ENCODE measurements at places on chromosomes 11 and 22. TPM values are rescaled to one million over a fixed set of nuclear protein-coding genes. Genes with fewer than 3 reads are reported as not detected.

PDE3B gene
- 17.3 TPM for total RNA-seq

PRR33 gene
- not detected for total RNA-seq

SYT13 gene
- total RNA-seq, result 0.29 TPM

TFIP11 gene
- total RNA-seq, result 27.5 TPM

VWCE gene
- total RNA-seq, result 3.2 TPM

ASCL3 gene
- not detected for total RNA-seq

HORMAD2 gene
- not detected for total RNA-seq

SLCO2B1 gene
- total RNA-seq, result 86.9 TPM

GLB1L3 gene
- total RNA-seq, result not detected

OR52I1 gene
- total RNA-seq, result not detected

MFRP gene
- total RNA-seq, result not detected

LMNTD2 gene
- total RNA-seq, result 2.6 TPM

CRACR2B gene
- 152 TPM for total RNA-seq

SUSD2 gene
- 7.9 TPM for total RNA-seq

KIF18A gene
- 0.32 TPM for total RNA-seq

CRY2 gene
- 54.1 TPM for total RNA-seq

P4HA3 gene
- 0.48 TPM for total RNA-seq

TUG1 gene
- 59.7 TPM for total RNA-seq

All from breast epithelium (tissue), 4 donors.